ENCODE measurements at places on chromosomes 4 and X.

GRCh38 chrX:9476810-9477575 is 12.1 kb downstream of the TBL1X start:
- DNase-seq = no peak

DNA sequence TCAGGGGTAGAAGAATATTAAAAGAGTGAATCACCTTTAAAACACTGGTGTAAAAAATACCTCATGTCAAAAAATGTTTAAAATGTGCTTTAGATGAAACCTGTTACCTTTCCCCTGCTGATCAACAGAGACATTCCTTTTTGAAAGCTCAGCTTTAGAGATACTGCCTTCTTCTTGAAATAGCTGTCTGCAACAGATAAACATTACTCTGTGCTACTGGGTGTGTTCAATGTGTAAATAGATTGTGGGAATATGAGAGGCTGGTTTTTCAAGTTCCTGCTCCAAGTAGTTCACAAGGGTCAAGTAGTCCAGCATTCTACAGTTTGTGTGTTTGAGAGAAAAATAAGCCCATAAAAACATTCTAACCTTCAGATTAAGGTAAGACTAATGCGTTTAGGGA is at the start of gene SYTL5:
Gene SYTL5, plus strand, starts transcription at position 263 of the 400 bp plus-strand sequence. CDS start 27,337 bp downstream, outside the sequence.
- no peak for DNase-seq

DNA sequence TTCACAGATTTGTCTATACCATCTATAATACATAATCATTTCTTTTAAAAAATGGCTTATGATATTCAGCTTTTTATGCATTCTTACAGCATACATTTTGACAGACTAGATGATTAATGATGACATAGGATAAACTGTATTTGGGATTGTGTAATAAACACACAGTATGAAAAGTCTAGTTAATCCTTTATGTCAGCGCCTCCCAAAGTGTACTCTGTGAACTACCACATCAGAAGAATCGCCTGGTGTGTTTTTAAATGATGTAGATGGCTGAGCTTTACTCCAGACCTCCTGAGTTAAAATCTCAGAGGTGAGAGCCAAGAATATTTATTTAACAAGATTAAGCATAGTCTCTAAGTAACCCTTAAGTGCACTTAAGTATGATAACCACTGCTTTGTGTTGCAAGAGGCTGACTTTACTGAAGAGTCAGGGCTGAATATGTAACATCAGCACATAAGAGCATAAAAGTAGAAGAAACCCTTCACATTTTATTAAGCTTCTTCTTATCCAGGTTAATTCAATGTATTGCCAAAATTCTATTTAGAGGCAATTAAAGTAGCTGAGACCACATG is 104.2 kb downstream of the ANK2 start:
- no peak for DNase-seq

- no peak for DNase-seq
Observed at GRCh38 chr4:177005674-177006230, 213.0 kb upstream of the VEGFC start.

GRCh38 chr4:15653864-15654592 is 1.1 kb downstream of the FBXL5 start:
- DNase-seq = no peak

DNA sequence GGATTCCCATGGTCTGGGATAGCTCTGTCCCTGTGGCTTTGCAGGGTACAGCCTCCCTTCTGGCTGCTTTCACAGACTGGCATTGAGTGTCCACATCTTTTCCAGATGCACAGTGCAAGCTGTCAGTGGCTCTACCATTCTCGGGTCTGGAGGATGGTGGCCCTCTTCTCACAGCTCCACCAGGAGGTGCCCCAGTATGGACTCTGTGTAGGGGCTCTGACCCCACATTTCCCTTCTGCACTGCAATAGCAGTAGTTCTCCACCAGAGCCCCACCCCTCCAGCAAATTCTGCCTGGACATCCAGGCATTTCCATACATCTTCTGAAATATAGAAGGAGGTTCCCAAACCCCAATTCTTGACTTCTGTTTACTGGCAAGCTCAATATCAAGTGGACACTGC is 50.2 kb upstream of the GRID2 start:
- DNase-seq = no peak

DNA sequence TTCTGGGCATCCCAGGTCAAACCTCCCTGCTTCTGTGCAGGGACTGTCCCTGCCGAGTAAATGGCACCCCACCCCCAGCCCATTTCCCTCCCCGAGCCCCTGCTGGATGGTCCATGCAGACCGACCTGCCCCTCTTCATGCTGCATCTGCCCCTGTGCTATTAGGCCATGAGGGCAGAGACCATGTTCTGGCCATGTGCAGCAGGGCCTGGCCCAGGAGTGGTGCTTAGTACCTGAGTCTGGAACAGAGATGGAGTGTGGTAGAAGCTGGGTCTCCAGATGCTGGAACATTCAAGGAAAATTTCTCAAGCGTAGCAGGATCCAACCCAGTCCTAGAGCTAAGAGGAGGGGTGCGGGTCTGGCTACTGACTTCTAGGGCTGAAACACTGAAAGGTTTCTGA is 15.3 kb upstream of the UBA1 start:
- DNase-seq = no peak

DNA sequence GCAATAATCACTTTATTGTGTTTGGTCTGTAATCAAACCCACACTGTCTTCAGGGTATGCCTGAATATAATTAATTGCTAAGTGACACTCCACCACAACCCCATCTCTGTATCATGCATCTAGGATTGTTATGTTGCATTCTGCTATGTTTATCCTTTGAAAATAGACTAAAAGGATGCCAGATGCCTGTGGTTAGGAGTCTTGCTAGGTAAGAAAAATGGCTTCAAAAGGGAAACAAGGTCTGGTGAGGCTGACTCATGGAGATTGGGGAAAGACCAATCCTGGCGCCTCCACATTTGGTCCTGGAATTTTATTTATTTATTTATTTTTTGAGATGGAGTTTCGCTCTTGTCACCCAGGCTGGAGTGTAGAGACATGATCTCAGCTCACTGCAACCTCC is 360.5 kb upstream of the SLC7A11 start:
- DNase-seq = no peak
